Activated CD4-positive, alpha-beta T cell treated with anti-CD3 and anti-CD28 coated beads, Interleukin-2, amount 50 U/mL, for 4 hours (primary cell): ENCODE measurements at places on chromosomes 1 and 21.

GRCh38 chr21:41678924-41679318, 87.9 kb downstream of the RIPK4 start:
- DNase-seq, result no peak

DNA sequence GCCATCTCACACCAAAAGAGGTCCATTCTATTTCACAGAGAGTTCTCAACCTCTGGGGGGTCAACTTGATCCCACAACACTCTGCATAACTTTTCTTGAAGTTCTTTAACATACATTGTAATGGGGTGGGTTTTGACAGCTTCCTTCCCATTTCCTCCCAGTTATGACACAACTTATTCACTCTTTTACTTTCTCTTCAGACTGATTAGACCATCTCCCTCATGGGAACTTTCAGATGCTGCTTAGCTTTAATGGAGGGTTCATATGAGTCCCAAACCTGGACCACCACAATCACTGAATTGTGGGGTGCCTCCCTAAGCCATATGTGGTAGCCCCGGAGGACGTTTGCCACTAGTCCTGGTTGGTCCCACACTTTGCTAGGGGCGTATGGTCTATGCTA, 28.3 kb upstream of the KCNJ15 start:
- no peak for DNase-seq

DNA sequence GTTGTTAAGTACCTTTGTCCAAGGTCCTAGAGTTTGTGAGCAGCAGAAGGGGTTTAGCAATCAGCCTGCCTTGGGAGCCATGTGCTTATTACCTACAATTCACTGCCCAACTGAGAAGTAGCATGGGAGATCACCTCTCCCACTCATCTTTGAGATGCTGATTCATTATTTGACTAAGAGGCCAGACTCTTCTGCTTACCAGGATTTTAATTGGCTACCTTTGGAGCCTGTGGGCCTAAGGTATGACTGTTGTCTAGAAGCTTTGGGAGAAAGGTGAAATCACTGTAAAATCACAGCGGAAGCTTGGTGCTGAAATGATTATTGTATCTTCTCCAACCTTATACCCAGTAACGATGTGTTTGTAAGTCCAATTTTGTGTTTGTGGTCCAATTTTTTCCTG, 213.4 kb downstream of the ST6GALNAC3 start:
- DNase-seq, result no peak

GRCh38 chr21:45379171-45379900, 25.6 kb upstream of the COL18A1 start:
- no peak for DNase-seq

- no peak for DNase-seq
Measured at GRCh38 chr1:67611846-67612245, 73.2 kb upstream of the GADD45A start.

DNA sequence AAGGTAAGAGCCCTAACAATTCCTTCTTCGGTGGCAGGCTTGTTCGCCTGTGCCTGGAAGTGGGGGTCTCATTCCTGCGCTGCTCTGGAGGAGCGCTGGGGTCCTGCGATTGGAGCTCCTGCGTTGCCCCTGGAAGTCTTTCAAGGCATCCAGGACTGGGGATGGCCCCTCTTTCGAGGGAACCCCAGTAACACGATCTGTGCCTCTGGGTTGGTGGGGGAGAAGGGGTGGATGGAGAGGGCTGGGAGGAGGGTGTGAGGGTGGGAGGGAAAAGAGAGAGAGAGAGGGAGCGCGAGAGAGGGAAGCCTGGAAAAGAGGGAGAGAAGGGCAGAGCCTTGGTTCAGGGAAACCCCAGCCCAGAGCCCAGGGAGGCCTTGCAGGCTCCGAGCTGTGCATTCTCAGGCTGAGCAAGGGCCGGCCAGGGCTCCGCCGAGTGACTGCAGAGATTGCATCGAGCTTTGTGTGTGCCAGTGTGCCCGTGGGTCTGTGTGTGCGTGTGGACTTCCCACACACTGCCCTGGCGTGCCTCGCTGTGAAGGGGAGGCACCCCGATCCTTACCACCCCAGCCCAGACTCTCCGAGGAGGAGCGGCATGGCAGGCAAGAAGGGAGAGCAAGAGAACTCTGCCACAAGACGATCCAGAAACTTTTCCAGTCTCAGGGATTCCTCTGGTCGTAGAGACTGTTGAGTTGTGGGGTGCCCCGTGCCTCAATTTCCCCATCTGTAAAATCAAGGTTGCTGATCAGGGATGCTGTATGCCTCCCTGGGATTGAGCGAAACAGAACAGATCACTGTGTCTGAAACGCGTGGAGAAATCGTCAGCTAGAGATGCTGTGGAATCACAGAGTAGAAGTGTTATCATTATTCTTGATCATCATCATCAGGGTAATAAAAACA, 619 bp downstream of the BCL9 start:
- peak; percentile 2 for DNase-seq

- DNase-seq, result no peak
Measured at GRCh38 chr1:27592232-27592930, 11.6 kb downstream of the AHDC1 start.

DNA sequence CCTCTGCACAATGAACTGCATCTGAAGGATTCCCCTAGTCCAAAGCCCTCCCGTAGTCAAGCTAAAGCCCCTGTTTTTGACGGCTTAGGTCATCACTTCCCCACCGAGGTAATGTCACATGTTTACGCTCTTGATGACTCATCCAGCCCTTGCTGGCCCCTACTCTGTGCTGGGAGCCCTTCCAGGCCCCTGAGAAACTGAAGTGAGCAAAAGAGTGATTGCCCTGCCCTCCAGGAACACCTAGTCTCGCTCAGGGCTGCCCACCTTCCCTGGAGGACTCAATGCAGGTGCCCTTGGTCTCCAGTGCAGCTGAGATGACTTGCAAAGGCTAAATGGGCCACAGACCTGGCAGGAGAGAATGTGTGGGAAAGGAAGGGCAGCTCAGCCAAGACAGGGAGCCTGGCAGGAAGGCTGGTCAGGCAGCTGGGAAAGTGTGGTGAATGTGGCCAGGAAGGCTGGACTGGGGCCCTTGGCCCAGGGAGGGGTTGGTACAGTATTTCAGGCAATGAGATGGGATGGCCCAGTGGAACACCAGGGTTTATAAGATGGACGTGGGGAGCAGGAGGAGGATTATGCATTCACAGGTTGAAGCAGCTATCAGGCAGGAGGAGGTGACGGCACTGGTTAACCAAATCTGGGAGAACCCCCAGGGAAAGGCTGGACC, 345.6 kb downstream of the NPHP4 start:
- DNase-seq, result no peak

- DNase-seq, result no peak
Measured at GRCh38 chr1:119220991-119221390, 80.5 kb upstream of the WARS2 start.

- no peak for DNase-seq
Measured at GRCh38 chr21:16308269-16308668, 578.5 kb downstream of the USP25 start.

DNA sequence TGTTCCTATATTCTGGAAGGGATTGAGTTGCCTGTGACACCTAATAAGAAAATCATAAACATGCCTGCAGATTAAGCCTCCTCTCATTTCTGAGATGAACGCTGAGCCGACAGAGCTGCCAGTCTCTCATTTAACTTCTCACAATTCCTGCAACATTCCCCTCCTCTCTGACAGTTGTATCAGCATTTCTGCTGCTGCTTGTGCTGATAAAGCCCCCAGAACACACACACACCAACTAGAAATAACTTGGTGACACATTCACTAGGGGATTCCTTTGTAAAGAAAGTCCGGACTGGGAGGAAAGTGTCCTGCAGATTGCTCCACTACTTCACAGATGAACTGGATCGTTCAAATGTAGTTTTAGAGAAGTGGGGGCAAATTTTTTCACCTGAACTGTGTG, 437.3 kb downstream of the PLA2G4A start:
- DNase-seq, result no peak

DNA sequence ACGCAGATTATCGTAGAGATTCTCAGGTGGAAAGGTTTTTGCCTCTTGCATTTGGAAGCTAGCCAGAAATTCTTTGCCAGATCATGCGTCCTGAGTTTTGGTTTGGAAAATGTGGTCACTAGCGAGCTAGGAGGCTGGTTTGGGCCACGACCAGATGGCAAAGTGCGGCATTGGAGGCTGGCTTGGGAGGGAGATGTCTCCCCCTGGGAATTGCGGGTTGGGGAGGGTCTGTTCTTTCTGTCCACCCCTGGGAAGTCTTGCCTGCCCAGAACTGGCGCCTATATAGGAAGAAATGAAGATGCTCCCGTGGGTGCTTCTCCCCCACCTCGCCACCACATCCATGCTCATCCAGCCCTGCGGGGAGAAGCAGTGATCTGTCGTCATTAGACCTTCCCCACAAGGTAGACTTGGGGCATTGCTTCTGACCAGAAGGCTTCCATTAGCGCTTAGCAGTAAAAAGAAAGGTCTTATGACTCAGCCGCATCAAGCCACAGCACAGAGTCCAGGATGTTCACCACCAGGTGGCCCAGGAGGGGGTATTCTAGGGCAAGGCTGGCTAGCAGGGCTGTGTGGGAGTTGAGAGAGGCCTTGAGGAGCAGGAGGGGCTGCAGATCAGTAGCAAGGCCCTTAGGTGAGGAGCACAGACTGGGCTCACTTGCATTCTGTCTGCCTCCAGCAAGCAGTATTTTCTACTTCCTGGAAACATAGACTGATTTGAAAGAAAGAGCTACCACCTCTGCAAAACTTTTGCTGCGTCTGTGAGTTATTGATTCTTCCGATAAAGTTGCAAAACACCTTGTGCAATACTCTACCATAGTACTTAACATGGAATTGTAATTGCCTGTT, 1.5 kb upstream of the PTP4A2 start:
- DNase-seq, result peak; percentile 71

DNA sequence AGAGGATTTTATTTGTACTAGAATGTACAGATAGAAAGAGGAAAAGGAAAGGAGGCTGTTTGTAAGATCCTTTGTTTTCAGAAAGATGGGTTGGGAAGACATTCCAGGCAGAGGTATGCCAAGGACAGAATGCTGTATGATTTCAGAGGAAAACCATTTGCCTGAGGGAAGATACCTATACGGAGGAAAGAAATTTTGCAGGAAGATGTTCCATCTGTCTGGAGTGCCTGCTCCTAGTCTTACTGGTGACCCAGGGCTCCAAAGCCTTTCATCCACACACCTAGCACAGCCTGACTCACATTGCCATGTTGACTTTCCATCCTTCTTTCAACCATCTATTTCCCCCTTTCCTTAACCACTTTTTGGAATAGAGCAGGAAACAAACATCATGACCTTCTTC, 18.2 kb downstream of the SAMD13 start:
- DNase-seq, result no peak

- no peak for DNase-seq
Measured at GRCh38 chr1:81165963-81166362, 634.8 kb upstream of the ADGRL2 start.

DNA sequence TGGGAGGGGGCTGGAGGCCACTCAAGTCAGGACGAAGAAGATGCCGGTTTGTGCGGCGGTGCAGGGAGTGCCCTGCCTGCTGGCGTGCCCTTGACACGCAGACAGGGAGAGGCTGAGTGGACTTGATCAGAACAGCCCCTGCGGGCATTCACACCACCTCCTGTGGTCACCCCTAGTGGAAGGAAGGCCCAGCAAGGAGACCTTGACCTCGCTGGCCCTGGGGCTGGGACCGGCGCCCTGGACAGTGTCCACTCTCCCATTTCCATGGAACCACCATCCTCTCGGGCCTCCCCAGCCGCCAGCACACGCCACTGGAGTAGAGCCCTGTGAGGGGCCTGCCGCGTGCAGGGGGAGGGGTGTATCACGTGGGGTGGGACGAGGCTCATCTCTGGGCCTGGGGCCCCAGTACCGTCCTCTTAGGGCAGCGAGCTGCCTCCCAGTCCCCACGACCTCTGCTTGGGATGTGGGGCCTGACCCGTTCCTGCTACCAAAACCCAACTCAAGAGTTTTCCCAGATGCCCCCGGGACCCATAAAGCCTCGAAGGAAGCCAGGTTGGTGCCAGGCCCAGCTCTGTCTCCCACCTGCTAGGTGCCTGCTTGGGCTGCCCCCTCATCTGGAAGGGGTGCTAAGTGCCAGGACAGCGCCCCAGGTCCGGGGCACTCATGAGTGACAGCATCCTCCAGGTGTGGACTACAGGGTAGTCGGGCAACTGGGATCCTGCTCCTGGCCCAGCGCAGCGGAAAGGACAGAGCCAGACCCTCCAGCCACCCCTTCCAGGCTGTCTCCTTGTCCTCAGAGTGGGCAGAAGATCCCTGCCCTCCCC, 62.8 kb downstream of the SLX9 start:
- DNase-seq, result no peak

- no peak for DNase-seq
Measured at GRCh38 chr1:21165646-21166045, 11.1 kb downstream of the EIF4G3 start.

- DNase-seq, result no peak
Measured at GRCh38 chr21:31514598-31514997, 144.9 kb upstream of the SOD1 start.

DNA sequence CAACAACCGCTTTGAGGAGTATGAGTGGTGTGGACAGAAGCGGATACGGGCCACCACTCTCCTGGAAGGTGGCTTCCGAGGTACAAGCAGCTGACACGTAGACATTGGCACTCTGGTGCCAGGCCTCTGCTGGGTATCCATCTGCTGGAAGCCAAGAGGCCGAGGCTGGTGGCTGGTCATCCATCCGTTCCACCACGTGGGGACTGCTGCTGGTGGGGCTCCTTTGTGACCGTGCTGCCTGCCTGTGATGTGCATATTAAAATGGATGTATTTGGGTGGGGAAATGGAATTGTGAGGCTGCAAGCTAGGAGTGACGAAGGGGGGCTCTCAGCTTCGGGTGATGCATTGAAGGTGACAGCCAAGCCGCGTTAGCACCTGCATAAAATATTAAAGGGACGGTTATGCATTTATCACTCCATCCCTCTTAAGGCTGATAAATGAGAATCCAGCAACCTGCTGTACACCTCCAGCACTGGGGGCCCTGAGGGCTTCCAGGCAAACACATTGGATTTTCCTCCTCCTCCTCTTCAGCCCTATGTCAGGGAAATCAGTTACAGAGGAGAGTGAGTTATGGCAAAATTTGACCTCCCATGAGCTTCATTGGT, 38.1 kb downstream of the TMEM53 start:
- DNase-seq, result no peak

DNA sequence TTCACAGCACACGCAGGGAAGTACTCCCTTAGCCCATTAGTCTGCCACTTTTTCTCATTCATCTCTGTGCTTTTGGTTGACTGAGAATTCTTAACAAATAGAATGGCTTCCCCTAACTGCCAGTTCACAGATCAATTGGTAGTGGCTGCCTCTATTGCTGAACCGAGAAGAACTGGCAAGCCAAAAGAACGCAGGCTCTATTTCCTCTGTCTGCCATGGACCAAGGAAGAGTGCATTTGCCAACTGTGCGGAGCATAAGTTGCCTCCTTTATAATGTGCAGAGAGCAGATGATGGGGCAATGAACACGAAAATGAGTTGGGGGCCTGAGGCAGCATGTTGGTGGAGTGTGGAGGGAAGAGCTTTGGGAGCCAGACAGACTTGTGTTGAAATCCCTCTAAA, 483.1 kb upstream of the CAMK1G start:
- DNase-seq, result no peak

DNA sequence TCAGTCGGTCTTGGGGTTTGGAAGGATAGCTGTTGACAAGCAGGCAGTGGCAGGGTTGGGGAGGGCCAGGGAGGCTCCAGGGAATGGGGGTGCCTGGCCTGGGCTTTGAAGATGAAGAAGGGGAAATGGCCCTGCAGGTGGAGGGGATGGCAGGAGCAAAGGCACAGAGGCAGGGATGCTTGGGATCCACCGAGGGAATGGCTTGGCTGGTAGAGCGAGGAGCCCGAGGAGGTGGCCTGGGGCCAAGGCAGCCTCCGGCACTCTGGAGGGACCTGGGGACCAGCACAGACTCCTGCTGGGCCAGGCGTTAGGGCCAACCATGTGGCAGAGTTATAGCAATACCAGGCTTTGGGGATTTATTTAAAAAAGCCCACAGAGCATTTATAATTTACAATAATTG, 62.9 kb upstream of the EDN2 start:
- no peak for DNase-seq

GRCh38 chr1:58397187-58397820, 149.2 kb downstream of the OMA1 start:
- no peak for DNase-seq
